ENCODE measurements at places on chromosomes 1 and 21.

GRCh38 chr1:25815208-25816111 lies 4.3 kb upstream of the MTFR1L start:
- no peak for DNase-seq

DNA sequence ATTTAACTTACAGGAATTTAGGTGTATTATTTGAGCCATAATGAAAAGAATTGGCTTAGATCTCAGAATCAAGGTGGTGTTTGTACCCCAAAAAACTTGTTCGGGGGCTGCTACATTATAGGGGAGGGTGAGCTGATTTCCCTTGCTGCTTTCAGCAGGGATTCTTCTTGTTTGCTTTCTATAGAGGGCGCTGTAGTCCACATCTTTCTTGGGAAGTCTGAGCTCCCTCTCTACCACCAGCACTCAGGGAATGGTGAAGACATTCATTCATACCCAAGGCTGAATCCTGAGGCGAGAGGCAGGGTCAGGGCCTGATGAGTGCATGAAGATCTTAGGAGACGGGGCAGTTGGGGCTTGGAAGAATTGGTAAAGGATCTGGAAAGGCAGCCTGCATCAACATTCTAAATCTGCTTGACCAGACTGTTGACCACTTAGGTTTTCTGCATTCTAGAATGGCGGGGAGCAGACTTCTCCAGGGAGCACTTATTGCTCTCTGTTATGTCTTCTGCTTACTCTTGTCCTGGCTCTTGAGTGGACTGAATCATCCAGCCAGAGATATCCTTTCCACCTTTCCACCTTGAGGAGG lies 18.9 kb downstream of the SPATA46 start:
- no peak for DNase-seq

GRCh38 chr1:26844424-26845196 lies 18.1 kb downstream of the ZDHHC18 start:
- no peak for DNase-seq

DNA sequence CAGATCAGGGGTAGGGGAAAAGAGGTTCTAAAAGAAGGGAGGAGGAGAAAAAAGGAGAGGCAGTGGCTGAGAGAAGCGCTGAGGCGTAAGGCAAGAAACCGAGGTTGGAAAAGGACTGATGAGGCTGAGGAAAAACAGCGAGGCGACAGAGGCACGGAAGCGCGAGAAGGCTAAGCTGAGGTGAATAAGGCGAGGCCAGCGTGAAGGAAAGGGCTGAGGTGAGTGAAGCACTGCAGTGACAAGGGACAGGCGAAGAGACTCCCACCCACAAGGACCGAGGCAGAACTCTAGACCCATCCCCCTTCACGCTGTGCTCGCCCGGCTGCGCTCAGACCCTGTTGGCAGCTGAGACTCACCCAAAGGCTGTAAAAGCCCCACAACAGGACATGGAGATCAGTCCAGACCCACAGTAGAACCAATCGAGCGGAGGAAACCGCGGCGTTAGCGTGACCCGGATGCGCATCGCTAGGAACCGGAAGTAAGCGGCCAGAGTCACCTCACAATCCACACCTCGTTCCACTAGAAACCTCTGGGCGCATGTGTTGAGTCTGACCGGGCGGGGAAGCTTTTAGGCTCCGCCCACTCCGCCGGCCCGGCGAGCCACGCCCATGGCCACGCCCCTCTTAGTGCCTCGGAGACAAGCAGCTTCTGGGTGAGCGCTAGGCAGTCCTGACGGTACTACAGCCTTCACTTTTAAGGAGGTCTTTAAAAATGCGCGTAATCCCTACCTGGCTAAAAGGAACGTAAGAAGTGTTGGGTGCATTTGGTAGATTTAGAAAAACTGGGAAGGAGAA lies at the start of gene EYA3:
Gene EYA3 (minus strand): TSS at position 443 of the 794 bp plus-strand sequence. CDS start 30,584 bp downstream, outside the sequence.
- peak; percentile 99 for DNase-seq

DNA sequence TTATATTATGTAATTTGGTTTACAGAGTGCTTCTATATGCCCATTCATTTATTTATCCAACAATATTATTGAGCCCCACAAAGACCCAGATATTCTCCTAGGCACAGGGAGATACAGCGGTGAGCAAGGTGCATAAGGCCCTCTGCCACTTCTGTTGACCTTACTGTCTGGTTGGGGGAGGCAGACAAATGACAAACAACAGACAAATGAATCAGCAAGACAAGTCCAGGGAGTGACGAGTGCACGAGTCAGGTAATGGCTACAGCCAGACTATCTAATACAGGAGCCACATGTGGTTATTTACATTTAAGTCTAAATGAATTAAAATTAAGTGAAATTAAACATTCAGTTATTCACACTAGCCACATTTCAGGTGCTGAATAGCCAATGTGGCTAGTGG lies 22.0 kb upstream of the BCAR3 start:
- no peak for DNase-seq

- DNase-seq: no peak
Observed at GRCh38 chr1:6410248-6410893, 9.3 kb downstream of the HES2 start.

DNA sequence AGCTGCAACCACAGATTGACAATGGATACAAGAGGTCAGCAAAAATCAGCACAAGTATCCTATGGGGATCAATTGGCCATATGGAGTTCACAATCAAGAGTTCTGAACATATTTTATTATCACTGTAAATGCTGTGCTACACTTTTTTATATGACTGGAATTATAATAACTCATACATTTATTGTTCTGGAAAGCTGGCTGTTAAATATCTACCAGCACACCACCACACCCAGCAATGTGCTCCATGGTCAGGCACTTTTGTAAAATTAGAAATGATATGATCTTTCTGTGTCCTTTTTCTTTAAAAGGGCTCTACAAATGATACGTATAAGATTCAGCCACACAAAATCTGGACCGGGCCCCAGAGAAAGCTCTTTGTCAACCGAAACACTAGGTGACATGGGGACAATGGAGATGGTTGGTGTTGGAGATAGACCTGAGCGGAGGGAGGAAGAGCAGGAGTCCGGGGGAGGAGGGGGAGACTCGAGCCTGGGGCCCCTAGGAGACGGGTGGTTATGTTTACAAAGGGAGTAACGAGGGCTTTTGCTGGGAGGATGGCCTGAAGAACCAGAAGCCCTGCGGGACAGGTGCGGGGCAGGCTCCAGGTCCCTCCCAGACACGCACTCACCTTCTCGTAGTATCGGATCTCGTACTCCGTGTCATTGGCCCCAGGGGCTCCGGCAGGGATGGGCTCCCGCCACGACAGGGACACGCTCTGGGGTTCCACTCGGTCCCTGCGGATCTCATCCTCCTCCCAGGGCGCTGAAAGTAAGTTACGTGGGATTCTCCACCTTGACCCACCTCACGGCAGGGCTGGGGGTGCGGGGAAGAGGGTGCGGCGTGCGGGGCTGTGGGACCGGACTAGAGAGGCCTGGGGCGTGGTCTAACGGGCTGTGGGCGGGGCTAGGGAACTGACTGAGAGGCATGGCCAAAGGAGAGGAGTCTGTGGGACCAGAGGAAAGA lies 30.0 kb downstream of the EPHA10 start:
- DNase-seq: no peak

GRCh38 chr1:24443241-24443656 lies 27.6 kb downstream of the NIPAL3 start:
- DNase-seq: no peak

DNA sequence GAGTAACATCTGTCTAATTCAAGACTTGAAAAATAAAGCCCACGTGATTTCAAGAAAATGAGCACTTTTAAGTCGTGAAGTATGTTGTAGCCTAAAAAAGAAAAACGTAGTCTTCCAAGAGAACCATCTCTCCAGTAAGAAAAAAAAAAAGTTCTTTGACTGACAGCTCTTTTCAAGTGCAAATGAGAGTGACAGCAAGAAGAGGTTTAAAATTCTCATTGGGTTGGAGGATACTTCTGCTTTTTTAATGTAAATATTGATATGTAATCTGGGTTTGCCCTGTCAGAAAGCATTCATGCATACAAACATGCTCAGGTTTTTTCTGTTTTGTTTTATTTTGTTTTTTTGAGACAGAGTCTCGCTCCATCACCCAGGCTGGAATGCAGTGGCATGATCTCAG lies 32.3 kb upstream of the PRDM2 start:
- DNase-seq: no peak

GRCh38 chr1:193068013-193068412 lies 8.6 kb downstream of the RO60 start:
- DNase-seq: no peak

DNA sequence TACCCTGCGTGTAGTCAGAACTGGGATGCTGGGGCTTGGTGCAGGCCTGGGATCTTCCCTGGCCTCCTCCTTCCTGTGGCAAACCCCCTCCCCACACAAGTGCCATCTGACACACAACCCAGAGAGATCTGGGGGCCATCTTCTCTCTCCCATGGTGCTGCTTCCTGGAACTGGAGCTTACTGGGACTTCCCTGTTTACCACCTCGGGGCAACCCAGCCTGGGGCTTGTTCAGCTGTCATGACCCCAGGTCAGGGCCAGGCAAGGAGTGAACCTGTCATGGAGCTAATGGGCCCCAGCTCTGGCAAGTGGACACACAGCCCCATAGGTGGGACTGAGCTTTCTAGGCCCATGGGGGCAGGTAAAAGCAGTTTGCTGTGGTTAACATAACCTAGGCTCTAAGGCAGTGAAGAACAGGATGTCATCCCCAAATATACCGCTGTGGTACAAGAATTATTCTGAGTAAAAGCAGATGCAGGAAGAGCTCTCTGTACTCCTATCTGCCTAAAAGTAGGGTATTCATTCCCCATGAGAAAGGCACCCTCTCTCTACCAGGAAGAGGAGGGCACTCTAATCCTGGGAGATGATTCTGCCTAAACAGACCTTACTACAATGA lies 2.4 kb downstream of the TRIM11 start:
- no peak for DNase-seq

DNA sequence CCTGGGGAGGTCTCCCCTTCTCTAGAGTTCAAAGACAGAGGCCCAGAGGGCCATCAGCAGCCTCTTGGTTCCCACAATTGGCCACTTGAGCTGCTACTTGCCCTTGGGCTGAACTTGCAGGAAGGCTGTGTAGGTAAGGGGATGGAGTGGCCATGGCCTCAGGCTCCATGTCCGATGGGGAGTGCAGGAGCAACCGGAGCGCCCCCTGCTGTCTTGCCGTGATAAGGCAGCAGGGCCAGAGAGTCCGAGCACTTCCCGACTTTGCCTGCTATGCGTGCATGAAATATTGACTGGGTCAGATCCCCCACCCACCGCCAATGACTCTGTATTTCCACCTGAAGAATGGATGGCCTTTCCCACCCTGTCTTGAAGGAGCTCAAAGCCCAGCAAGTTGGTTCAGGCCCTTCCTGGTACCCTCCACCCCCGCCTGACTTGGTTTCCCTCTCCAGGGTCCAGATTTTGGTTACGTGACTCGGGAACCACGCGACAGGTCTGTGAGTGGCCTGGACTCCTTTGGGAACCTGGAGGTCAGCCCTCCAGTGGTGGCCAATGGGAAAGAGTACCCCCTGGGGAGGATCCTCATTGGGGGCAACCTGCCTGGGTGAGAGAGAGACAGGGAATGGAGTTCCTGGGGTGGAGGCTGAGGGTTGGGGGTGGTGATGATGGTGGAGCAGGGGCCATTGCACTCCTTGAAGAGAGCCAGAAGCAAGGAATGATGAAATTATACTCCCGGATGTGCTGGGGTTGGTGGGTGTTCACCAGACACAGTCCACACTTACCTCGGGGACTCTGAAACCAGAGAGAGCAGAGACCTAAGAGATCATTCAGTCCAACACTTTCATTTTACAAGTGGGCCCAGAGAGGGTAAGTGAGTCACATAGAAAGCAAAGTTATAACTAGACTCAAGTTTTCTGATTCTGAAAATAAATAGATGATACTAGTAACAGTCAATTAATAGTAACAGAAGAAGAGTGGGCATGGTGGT lies 25.6 kb downstream of the PADI3 start:
- DNase-seq: peak; percentile 46

DNA sequence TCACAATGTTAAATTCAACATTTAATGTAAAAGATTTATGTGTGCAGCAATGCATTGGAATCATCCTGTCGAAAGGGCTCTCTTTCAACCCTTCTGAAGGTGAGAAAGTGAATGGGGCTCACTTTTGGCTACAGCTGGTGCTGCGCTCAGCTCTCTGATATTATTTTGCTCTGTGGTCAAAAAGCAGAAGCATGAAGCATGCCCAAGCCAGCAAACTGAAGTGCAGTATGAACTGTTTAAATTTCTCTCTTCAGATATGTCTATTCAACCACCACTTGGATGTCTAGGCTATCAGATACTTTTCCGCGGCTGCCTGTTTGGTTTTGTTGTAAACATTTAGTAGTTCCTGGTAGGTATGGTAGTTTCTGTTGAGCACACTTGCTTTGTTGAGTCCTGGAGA lies 216.9 kb upstream of the TMPRSS15 start:
- no peak for DNase-seq

DNA sequence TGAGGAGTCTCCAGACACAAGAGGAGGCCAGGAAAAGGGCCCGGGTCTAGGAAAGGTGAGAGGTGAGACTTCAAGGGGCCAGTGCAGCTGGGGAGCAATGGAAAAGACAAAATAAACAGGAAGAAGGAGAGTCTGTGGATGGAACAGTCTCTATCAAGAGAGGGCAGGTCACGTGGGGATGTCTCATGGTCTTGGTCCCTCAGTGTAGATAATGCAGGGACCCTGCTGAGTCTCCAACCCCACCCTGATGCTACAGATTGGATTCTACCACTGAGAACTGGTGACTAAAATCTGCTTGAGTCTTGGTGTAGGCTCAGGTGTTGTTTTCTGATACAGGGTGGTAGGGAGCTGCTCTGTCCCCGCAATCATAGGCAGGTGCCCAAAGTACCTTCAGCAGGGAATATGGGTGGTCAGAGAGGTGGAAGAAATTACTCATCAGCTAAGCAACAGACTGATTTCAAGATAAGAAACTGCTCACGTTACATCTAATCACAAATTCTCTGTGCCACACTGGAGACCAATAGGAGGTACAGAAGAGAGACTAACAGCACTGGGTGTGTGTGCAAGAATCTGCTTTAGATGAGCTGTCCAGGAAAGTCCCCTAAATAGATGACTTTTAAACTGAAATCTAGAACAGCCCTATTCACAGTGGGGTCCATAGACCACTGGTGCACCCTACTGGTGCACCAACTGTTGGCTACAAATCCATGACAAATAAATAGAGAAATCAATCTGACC lies 101.5 kb upstream of the TLR5 start:
- DNase-seq: no peak

DNA sequence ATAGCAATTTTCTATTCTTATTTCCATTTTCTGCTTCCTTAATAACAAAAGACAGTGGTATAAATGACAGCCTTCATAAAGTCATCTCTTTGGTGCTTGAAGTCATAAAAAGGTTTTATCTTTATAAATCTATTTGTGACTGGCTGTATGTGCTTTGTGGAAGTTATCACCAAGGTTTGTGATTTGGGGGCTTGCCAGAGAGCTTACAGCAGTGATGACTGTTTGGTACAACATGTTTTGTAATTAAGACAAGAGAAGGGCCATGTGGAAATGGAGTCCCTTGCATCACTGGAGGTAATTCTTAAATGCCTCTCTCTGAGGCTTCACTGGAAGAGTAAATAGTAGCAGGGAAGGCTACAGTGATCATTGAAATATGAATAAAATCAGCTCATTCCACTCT lies 2.7 kb downstream of the SLC35F3 start:
- no peak for DNase-seq

- no peak for DNase-seq
Observed at GRCh38 chr1:201713086-201713810, 115.7 kb upstream of the IPO9 start.

Measured in stimulated activated CD4-positive, alpha-beta T cell treated with anti-CD3 and anti-CD28 coated beads, Interleukin-12 subunit alpha, Interleukin-12 subunit beta, amount 100 ng/mL, for 48 hours (primary cell).